ENCODE measurements at places on chromosomes 6 and 20.

DNA sequence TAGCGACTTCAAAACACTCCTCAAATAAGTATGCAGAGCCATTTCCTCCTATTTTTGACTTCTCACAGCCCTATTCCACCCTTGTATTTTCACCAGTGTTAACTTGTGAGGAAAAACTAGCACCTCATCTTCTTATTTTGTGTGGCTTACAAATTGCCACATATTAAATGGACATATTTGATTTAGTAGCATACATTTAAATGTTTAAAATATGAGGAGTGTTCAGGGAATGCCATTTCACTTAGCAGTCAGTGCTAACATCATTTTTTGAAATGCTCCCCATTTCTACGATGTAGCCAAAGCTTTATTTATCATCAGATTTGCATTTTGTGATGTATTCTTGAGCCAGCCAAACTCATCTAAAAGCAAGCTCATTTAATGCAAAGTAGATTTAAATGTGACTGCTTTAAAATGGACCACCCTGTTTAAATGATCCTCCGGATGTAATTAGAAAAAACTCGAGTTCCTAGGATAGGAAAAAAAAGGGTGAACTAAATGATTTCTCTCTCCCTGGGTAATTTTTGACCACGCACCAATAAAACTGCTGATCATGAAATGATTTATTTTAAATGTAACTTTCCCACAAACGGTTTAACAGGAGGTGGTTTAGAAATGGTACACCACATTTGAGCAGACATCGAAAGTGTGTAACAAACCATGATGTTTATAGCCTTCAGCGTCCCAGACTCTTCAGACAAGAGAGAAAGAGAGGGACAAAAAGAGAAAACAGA lies 172.6 kb downstream of the CD83 start:
- DNase-seq = no peak

DNA sequence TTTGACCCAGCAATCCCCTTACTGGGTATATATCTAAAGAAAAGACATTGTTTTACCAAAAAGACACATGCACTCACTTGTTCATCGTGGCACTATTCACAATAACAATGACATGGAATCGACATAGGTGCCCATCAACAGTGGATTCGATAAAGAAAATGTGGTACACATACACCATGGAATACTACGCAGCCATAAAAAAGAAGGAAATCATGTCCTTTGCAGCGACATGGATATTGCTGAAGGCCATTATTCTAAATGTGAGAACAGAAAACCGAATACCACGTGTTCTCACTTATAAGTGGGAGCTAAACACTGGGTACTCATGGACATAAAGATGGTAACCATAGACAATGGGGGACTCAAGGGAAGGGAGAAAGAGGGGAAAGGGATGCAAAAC lies 222.3 kb downstream of the RNGTT start:
- no peak for DNase-seq

GRCh38 chr20:46875059-46875458 lies 19.6 kb upstream of the EYA2 start:
- no peak for DNase-seq

- no peak for DNase-seq
These were observed 2.4 kb upstream of the BPIFA2 start for GRCh38 chr20:33165416-33166055.
